ENCODE measurements at places on chromosomes 7 and 10.

GRCh38 chr7:7438851-7439250, 96.8 kb downstream of the COL28A1 start:
- DNase-seq: peak; percentile 44

- DNase-seq: peak; percentile 73
These were observed 2.1 kb downstream of the PCOLCE start for GRCh38 chr7:100604028-100604975.

- no peak for DNase-seq
These were observed 188.9 kb downstream of the ARHGAP12 start for GRCh38 chr10:31739711-31740110.

DNA sequence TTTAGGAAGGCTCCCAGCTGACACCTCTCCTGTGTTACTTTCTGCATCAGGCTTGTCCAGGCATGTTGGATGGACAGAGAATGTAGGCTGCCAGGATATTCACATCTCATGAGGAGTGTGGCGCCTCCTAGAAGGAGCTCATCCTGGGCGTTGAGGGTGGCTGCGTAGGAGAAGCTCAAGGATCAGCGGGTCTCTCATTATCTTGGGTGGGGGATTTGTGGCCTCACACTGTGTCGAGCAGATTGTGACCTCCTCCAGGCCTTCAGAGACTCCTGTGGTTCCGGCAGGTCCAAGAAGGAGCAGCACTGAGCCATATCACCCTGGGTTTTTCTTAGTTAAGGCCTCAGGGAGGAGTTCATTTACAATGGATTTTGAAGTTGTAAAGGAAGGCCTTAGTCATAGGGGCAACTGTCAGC, 8.7 kb upstream of the COBL start:
- peak; percentile 33 for DNase-seq

DNA sequence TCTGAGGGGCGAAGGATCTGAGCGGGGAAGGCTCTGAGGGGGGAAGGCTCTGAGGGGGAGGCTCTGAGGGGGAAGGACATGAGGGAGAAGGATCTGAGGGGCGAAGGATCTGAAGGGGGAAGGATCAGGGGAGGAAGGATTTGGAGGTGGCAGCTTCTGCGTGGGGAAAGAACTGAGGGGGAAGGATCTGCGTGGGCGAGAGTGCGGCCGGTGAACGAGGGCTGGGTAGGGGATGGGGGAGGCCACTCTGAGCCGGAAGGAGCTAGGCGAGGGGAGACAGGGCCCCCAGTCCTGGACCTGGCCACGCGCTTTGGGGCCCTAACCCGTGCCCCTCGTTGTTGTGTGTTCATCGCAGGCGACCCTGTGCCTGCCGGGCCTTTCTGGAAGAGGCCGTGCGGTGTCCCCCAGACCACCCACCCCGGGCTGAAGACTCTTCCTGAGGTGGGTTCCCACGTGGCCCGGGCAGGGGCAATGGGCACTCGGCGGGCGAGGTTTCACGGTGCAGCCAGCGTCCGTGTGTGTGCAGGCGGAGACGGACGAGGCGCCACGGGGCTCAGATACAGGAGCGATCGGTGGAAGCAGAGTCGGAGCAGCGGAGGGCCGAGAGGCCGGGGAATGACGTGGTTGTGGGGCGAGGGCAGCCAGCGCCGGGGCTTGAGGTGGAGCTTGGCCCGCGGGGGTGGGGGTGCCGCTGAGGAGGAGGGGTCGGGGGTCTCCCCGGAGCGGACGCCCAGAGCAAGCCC, 2.0 kb downstream of the CALY start:
- no peak for DNase-seq

DNA sequence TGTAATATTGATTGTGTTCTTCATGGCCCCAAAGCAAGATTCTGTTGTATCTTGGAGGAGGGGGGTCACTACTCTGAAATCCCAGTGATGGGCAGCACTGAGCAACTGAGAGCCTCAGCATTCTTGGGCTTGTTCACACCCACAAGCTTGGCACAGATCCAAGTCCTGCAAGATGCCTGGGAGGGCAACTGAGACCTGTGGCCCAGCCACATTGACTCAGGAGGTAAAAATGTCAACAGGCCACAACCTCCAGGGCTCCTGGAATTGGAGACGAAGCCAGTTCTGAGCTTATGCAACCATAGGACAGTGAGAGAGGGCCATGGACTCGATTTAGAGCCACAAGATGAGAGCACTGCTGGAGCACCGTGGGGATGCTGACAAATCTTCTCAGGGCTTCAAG, 3.1 kb upstream of the DOCK1 start:
- peak; percentile 92 for DNase-seq

GRCh38 chr7:36315309-36315944, 74.2 kb upstream of the ANLN start:
- no peak for DNase-seq

All from trophoblast cell (in vitro differentiated cells and primary cell).